Activated CD4-positive, alpha-beta T cell treated with anti-CD3 and anti-CD28 coated beads, Interleukin-2, amount 50 U/mL, for 48 hours (primary cell): ENCODE measurements at places on chromosomes 13 and 19.

DNA sequence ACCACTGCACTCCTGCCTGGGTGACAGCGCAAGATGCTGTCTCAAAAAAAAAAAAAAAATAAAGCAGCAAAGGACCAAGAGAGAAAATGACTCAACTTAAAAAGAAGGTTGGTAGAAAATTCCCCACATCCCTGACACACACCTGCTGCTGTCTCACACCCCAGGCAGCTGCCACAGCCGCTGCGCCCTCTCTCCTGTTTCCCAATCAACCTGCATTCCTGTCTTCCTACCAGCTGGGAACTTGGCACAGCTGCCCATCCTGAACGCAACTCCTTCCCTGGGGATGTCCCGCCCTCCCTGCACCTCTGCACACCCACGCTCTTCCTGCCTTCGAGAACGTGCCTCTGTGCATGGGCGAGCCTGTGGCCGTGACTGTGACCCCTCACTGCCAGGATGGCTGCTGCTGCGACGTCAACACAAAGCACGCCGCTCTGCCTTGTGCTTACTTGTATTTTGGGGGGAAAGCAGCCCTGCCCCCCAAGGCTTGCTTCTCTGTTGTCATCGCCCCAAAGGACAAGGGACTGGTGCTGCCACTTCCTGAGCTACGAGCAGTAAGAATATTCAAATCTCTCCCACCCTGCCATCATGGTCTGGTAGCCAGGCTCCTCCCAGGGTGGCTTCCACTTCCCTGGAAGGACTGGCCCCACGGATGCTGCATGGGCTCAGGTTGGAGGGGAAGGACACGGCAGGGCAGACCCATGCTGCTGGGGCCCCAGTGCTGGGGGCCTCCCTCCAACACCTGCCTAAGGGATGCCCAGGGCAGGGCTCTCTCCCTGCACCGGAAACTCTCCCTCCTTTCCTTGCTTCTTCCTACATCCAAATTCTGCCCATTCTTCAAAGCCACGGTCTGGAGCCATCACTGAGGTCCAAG, 20.7 kb downstream of the SH3GL1 start:
- DNase-seq, result peak; percentile 60

- DNase-seq, result no peak
Observed at GRCh38 chr13:105389373-105389772, 1146.1 kb downstream of the EFNB2 start.

DNA sequence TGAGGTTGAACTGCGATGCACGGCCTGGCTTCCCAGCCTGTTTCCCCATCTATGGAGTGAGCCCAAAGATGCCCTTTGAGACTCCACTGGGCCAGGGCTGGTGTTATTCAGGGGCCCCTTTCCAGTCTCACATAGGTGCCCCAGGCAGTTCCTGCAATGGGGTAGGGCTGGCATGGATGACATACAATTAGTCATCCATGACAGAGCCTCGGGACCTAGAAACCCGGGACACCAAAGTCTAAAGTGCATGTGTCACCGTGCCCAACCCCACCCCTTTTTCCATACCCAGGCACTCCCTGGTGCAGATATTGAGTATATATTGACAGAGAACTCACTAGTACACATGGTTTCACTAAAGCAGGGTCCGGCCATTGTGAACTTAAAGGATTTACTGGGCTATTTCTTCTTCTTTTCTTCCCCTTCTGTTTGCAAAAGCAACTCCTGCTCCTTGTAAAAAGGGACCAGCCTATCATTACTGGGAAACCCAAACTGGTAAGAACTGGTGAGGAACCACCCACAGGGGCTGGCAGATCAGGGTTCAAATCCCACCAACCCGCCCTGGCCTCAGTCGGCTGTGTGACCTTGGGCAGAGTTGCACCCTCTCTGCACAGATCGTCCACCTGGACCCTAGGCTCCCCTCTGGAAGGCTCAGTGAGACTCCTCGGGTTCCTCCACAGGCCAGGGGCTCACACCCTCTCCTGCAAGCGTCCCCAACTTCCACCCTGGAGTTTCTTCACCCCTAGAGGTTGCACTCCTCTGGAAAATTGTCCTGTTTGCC, 2.7 kb downstream of the B3GNT3 start:
- DNase-seq, result peak; percentile 74

DNA sequence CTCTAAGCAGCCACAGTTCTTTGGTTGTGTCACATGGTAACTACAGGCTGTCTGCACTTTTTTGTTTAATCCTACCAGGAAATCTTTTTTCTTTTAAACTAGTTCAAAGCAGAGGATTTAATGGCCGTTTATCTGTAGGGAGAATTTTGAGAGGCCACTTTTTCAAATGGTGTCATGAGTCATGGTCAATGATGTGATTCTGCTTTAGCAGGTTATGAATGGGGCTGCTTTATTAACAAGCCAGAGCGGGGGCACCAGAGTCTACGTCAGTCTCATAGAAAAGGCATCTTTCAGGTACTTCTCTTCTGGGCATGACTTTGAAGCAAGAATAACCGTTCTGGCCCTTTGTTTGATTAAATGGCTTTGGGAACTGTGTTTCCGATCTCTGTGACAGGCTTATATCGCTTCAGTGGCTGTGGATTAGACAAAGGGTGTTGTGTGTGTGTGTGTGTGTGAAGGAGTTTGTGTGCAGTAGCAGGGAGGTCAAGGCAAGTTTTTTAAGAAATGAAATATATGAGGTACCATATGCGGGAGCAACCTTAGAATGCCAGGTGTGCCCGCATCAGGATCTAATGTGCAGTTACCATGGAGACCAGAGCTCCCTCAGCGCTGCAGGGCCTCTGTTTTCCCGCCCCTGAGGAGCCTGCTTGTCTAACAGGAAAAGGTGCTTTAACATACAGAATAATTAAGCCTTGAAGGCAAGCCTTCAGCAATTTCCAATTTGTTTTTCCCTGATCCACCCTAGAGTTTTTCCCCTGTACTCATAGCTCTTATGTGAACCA, 120.5 kb downstream of the KATNAL1 start:
- no peak for DNase-seq

DNA sequence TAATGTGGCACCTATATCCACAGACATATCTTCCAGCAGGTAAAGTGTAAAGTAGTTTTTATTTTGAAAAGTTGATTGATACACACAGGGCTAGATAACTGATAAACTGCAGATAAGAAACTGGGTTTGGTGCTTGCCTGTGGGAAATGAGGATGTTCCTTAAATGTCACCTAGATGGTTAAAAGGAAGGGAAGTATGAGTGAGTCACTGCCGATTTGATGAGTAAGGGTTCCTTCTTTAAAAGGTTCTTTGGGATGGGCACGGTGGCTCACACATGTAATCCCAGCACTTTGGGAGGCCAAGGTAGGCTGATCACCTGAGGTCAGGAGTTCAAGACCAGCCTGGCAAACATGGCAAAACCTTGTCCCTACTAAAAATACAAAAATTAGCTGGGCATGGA, 73.8 kb upstream of the FRY start:
- no peak for DNase-seq

- peak; percentile 47 for DNase-seq
Observed at GRCh38 chr19:12938779-12939601, 581 bp downstream of the CALR start.

DNA sequence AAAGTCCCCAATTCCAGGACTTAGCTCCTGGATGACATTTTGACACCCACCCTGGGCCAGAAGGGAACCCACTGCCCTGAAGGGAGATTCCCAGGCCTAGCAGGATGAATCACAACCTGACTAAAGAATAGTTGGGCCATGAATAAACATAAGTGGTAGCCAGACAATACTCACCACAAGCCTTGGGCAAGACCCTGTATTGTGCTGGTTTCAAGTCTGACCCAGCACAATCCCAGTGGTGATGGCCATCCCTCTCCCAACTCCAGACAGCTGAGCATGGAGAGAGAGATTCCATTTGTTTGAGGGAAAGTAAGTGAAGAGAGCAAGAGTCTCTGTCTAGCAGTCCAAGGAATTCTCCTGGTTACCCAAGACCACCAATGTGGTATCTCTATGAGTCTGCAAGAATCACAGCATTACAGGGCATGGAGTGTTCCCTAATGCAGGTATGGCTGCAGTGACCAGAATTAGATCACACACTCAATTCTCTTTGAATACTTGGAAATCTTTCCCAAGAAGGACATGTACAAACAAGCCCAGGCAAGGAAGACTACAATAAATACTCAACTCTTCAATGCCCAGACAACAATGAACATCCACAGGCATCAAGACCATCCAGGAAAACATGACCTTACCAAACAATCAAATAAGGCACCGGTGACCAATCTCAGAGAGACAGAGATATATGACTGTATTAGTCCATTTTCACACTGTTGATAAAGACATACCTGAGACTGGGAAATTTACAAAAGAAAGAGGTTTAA, 158.0 kb downstream of the VWA8 start:
- DNase-seq, result no peak

GRCh38 chr13:31349156-31349555, 149.4 kb downstream of the B3GLCT start:
- DNase-seq, result no peak

- no peak for DNase-seq
Observed at GRCh38 chr19:14545716-14546082, 16.3 kb downstream of the TECR start.

DNA sequence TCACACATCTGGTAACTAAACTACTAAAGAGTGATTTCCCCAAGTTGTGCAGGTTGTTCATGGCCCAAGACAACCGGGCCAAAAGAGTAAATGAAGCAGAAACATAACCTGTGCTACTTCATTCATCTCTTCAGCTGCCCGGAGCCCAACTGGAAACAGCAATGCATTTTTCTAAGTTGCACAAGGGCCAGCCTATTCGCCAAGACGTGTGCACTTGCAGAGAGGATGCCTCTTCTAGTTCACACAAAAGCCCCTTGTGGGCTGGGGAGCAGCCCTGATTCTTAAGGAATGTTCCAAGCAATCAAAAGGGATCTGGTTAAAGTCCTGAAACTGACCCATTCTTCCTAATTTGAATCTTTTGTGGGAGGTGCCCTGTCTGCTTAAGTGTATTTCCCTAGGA, 275.8 kb downstream of the SHISA2 start:
- DNase-seq, result no peak

DNA sequence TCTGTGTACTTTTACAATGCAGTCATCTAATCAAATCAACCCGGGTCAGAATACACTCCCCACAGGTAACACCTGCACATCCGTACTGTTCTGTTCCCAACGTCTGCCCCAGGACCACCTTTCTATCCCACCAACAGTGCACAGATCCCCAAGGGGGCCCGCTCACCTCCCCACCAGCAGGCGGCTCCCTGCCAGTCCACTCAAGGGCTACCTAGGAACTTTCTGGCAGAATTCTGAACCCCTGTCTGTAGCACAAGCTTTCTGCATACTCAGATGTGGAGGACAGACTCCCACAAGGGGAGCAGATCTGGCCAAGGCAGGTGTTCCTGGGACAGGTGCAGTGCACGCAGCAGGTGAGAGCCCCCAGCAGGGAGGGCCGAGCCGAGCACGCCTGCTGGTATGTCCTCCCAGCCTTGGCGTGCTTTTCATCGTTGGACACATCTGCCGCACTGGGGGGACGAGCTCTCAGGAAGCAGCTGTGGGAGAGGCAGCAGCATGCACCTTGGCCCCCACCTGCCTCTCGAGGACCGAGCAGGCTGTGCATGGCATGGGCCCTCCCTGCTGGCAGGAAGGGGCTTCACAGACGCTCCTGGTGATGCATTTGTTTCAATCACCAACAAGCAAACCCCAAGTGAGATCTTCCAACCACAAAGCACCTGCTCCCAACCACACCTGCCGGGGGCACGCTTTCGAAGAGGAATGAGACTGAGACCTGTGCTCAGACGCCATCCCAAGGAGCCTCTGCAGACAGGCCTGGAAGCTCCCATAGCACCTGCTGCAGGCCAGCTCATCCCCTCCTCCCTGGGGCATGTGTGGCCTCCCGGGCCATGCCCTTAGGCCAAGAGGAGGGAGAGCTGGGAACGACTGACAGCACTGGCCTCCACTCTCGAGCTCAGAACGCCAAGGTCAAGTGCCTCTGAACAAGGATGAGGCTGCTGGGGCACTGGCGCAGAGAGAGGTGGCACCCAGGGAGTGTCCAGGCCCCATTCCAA, 35.9 kb downstream of the RAB20 start:
- no peak for DNase-seq

GRCh38 chr13:99380921-99381645, 73.9 kb upstream of the GPR183 start:
- peak; percentile 79 for DNase-seq

DNA sequence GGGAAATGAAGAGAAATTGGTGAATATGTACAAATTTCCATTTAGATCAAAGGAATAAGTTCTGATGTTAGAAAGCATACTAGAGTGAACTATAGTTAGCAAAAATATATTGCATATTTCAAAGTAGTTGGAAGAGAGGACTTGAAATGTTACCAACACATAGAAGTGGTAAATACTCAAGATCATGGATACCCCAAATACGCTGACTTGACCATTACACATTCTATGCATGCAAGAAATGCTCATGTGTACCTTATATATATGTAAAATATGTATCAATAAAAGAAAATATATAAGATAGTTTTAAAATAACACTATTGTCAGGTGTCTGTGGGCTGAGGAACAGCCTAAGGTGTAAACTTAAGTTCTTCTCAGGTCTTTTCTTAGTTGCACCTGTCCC, 14.6 kb upstream of the ZNF491 start:
- DNase-seq, result no peak

DNA sequence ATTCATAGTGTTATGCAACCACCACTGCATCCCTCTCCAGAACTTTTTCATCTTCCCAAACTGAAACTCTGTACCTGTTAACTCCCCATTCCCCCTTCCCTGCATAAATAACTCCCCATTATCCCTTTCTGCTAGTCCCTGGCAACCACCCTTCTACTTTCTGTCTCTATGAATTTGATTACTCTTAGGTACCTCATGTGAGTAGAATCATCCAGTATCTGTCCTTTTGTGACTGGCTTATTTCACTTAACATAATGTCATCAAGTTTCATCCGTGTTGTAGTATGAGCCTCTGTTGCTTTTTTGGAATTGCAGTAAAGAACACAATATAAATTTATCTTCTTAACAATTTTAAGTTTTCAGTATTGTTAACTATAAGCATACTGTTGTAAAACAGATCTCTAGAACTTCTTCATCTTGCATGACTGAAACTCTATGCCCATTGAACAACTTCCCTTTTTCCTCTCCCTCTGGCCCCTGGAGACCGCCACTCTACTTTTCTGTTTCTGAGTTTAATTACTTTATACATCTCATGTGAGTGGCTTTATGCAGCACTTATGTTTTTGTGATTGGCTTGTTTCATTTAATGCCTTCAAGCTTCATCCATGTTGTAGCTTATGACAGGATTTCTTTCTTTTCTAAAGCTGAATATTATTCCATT, 87.3 kb upstream of the ABCC4 start:
- no peak for DNase-seq

GRCh38 chr19:16660763-16661479, at the start of gene TMEM38A:
Gene TMEM38A, plus strand, starts transcription at chr19:16661139. Its CDS starts 79 bp downstream, at chr19:16661218.
- peak; percentile 39 for DNase-seq

DNA sequence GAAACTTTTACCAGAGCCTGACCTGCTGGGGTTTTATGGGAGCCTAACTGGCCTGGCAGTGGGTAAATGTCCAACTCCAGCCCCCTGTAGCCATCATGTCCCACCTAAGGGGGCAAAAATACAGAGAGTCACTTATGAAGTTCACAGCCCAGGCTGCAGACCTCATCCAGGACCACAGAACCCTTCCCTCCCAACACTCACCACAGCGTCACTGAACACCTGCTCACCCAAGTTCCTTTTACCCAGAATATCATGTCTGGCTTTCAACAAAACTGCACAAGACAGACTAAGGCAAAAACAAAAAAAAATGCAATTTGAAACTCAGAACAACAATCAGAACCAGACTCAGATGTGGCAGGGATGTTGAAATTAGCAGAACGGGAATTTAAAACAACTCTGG, 6.4 kb downstream of the CEACAM3 start:
- DNase-seq, result no peak

GRCh38 chr13:68608147-68608546, 1378.0 kb upstream of the PCDH9 start:
- no peak for DNase-seq
